ENCODE measurements at places on chromosomes 16 and 17.
A peak's percentile ranks its signal among the peaks of the same experiment; 100 is the strongest.

GRCh38 chr16:51854401-51854951 lies 692.5 kb downstream of the TOX3 start:
- DNase-seq = no peak

DNA sequence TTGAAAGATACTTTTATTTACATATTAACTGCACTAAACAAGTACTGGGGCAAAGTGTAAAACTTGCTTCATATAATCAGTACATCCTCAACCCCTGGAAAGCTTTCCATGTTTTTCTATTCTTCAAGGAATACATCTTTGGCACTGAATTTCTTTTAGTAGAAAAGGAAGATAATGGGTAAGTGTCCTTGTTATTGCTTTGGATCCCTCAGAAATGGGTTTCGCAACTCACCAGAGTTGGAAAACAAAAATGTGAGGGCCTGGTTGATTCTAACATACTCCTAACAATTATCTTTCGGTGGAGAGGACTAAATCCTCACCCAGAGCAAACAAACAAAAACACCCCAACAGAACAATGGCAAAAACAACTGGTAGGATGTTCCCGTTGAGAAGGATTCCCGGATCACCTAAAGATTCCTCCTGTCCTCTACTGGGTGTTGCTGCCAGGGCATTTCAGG lies 120.4 kb downstream of the PARN start:
- DNase-seq = no peak

- DNase-seq = peak; percentile 95
Observed at GRCh38 chr17:15262291-15263205, 2.6 kb downstream of the PMP22 start.

DNA sequence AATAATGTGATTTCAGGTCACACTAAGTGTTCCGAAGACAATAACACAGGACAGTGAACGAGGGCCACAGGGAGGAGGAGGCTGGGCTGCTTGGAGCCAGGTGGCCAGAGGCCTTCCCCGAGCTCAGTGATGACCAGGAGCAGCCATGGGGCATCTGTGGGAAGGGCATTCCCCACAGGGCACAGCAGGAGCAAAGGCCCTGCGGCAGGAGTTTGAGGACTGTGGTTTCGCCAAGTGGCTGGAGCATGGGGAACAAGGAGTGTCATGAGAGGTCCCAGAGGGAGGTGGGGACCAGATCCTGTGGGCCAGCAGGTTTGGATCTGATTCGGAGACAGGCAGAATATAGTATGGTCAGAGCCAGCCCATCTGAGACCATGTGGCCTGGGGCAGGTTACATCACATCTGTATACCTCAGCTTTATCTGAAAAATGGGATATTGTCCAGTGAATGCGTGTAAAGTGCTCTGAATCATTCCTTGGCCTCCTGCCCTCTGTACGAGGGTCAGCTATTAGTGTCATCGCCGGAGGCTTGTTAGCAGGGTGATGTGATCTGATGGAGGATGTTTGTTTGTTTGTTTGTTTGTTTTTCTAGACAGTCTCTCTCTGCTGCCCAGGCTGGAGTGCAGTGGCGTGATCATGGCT lies 176.8 kb downstream of the KATNIP start:
- DNase-seq = peak; percentile 34

GRCh38 chr17:31393749-31394146 lies 2.3 kb downstream of the RAB11FIP4 start:
- DNase-seq = no peak

DNA sequence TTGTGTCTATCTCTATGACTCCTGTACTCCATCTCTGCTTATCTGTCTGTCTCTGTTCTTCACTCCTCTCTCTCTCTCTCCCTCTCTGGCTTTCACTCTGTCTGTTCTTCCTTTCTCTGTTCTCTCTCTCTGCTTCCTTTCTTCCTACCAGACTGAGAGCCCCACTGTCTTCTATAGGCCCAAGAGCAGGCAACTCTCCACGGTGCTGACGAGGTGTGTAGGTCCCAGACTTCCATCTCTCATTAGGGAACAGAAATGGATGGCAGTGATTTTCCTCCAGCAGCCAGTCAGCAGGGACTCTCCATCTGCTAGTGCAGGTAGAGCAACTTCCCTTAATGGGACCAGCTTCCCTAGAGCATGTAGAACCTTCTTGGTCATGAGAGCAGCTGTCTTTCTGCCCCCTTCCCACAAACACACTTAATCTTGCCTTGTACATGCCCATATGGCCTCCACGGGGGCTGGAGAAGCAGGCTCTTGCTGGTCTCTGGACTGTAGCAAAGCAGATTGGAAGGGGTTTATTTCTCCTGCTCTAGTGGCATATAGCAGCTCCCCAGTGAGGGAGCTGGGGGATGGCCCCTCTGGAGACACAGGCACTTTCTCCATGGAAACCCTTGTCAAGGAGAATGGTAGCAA lies 47.8 kb upstream of the NLRP1 start:
- DNase-seq = no peak

- no peak for DNase-seq
Observed at GRCh38 chr17:13273806-13274205, 256.0 kb upstream of the ELAC2 start.

DNA sequence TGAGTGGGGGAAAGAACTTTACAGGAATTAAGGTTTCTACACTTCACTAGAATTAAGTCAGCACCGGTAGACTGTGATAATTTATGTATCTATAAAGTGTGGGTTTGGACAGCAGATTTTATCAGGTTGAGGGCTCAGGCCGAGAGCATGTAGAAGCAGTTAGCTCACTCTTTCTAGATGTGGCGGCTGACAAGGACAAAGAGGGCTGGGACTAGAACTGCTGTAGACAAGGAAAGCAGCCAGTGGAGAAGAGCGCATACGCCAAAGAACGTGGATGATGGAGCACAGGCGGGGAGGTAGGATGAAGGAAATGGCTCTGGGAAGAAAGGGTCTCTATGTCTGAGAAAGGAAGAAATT lies 504 bp upstream of the GOSR1 start:
- DNase-seq = no peak

GRCh38 chr17:17169396-17169795 lies 36.7 kb downstream of the PLD6 start:
- DNase-seq = no peak

GRCh38 chr17:6376931-6377361 lies 58.0 kb downstream of the AIPL1 start:
- no peak for DNase-seq

DNA sequence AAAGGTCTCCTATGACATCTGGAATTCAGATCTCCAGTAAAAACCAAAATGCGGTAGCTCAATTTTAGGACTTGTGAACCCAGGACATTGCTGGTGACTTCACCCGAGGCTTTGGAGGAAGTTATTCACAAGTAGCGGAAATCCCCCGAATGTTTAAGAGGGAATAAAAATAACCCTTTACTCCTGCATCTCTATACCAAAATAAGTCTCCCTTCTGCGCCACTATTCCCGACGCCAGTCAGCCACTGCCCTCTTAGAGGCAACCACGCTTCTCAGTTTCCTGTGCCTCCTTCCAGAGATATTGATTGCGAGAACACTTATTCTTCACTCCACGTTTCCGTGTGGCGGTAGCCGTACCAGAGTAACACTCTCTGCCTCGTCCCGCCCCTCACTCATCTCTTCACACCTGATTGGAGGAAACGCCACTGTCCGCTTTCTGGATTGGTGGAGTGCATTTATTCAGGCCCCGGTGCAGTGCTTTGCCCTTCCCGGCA lies 27.4 kb downstream of the EMP2 start:
- peak; percentile 76 for DNase-seq

- no peak for DNase-seq
Observed at GRCh38 chr17:29505836-29506235, 61.0 kb downstream of the ABHD15 start.

GRCh38 chr16:57865746-57866528 lies 63.6 kb upstream of the KIFC3 start:
- DNase-seq = no peak

- DNase-seq = no peak
Observed at GRCh38 chr16:11078812-11079459, 134.6 kb downstream of the CLEC16A start.

GRCh38 chr17:60392845-60393702 lies 1.1 kb upstream of the USP32 start:
- no peak for DNase-seq

- no peak for DNase-seq
Observed at GRCh38 chr16:21338537-21339268, 60.6 kb upstream of the CRYM start.

DNA sequence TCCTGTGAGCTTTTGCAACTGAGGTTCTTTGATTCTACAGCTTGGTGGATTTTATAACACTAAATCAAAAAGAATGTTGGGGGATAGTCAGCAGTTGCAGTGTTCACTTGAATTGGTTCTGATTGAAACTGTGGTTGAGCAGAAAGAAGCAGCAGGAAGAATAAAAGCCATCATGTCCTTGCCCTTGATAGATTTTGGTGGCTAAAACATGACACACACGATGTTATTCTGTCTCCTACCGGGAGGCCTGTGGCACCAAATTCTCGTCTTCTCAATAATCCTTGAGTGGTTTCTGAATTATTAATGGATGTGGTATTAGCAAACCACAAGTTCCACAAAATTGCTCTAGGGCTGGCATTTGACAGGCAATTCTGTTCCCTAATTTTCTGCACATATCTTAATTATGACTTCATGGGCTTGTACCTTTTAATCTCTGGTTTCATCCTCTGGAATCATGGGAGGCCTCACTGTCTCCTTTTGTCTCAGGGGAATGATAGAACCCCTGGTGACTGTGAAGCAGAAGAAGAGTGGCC lies 338.2 kb downstream of the SNX29 start:
- DNase-seq = no peak

DNA sequence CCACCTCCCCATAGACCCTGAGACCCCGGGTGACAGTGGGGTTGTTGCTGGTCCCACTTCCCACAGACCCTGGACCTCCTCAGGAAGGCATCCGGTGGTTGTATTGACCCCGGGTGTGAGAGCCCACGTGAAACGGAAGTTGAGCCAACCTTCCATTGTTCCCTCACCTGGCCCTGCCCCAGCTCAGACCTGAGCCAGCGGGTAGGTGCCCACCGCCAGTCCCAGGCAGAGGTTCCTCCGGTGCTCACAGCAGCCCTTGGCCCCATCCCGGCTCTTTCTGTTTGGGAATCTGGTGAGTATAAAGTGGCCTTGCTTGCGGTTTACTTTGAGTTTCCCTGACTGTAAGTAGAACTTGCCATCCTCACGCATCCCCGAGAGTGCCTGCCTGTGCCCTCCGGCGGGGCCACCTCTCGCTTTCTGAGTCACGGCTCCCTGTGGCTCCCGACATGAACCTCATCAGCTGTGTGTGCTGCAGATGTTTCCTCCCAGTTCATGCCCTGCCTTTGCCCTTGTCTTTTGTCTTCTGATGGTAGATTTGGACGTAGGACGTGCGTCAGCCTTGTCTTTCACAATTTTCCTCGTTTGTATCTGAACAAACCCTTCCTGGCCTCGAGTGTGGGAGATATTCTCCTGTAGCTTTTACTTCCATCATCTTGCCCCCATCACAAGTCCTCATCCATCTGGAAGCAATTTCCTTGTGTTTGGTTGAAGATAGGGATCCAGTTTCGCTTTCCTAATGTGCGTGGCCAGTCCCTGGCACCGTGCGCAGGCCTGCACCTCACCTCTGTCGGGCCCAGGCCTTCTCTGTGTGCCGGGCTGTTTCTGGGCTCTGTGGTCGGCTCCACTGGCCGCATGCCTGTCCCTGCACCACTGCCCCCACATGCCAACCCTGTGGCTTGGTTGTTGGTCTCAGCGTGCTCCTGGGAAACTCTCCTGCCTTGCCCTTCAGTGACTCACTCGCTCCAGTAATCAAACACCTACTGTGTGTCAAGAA lies 76.0 kb downstream of the METRNL start:
- peak; percentile 53 for DNase-seq

DNA sequence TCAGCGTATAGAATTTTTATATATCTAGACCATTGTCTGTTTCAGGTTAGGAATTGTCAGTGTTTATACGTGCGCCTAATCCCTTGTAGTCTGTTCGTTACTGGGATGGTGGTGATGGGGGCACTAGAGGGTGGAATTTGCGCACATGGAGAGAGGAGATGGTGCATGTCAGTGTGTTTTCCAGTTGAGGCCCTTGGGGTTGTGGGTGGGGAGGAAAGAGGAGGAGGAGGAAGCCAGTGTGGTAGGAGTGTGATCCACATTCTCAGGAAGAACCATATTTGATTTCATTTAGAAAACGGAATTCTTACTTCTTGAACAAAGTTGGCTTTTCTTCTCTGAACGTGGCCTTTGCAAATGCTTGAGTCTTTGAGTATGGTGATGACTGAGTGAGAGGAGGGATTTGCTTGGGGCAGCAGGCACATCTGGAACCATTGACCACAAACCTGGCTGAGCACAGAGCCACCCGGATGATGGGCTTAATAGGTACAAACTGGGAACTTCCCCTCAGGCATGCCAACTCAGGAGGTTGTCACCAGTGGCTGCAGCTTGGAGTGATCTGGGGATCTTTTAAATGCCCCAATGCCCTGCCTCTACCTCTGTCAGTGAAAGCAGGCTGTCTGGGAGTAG lies 98.9 kb downstream of the PRKCB start:
- DNase-seq = no peak

DNA sequence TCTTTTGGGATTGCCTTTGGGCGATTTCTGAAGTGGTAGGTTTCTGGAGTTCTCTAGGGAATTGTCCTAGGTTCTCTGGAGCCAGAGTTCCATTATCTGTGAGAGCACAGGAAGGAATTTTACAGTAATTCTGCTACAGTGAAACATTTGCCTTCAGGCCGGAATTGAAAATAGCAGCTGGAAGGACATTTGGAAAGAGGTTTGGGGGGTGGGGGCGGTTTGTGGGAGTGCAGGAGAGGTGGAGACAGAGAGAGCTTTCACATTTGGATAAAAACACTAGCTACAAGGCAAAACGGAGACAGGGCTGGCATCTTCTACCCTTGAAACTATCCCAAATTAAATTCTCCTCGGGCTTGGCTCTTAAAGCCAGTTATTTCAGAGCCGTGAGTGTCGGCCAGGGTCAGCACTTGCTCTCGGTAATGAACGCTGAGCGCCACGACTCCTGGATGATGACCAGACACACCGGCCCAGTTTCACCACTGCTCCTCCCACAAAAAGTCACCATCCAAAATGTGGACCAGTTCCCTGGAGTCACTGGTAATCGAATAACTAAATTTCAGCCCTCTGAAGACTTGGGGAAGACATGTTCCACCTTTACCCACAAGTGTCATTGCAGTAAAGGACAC lies 67.7 kb upstream of the TANC2 start:
- peak; percentile 28 for DNase-seq

- DNase-seq = peak; percentile 57
Observed at GRCh38 chr17:38741921-38742410, 6.2 kb downstream of the PCGF2 start.

GRCh38 chr16:2981899-2982250 lies 1.6 kb upstream of the PKMYT1 start:
- DNase-seq = no peak

- DNase-seq = peak; percentile 36
Observed at GRCh38 chr16:80125677-80126076, 415.1 kb upstream of the DYNLRB2 start.

GRCh38 chr17:69749911-69750310 lies 325.1 kb upstream of the KCNJ16 start:
- no peak for DNase-seq

Measured in heart left ventricle (tissue), 16 donors.